ENCODE measurements at places on chromosomes 3 and 15. TPM values are rescaled to one million over a fixed set of nuclear protein-coding genes. Genes with fewer than 3 reads are reported as not detected.

The SPESP1 gene
- polyA plus RNA-seq, result 3.8 TPM

The GOLGA8T gene
- not detected for polyA plus RNA-seq

The CNTN6 gene
- polyA plus RNA-seq, result not detected

The CHRM5 gene
- not detected for polyA plus RNA-seq

The CPN2 gene
- polyA plus RNA-seq, result not detected

The CD96 gene
- polyA plus RNA-seq, result 121 TPM

The ULK4 gene
- polyA plus RNA-seq, result 9.3 TPM

The DUOXA2 gene
- not detected for polyA plus RNA-seq

The TMEM207 gene
- polyA plus RNA-seq, result not detected

The IMPG2 gene
- not detected for polyA plus RNA-seq

The CHL1 gene
- polyA plus RNA-seq, result not detected

The FGF7 gene
- polyA plus RNA-seq, result not detected

The XCR1 gene
- polyA plus RNA-seq, result not detected

The CERS3 gene
- polyA plus RNA-seq, result not detected

The GOLGA8J gene
- not detected for polyA plus RNA-seq

The KLHL40 gene
- polyA plus RNA-seq, result not detected

The LMCD1 gene
- polyA plus RNA-seq, result 20.2 TPM

The ABHD10 gene
- polyA plus RNA-seq, result 23.1 TPM

The PPARG gene
- polyA plus RNA-seq, result 0.24 TPM

The FOXB1 gene
- 0.67 TPM for polyA plus RNA-seq

The TADA3 gene
- 50.2 TPM for polyA plus RNA-seq

All from CD4-positive, CD25-positive, alpha-beta regulatory T cell (primary cell).